ENCODE measurements at places on chromosomes 5 and 9.
A peak's percentile ranks its signal among the peaks of the same experiment; 100 is the strongest.

GRCh38 chr9:127987103-127987614 is 6.4 kb upstream of the EEIG1 start:
- no peak for DNase-seq

DNA sequence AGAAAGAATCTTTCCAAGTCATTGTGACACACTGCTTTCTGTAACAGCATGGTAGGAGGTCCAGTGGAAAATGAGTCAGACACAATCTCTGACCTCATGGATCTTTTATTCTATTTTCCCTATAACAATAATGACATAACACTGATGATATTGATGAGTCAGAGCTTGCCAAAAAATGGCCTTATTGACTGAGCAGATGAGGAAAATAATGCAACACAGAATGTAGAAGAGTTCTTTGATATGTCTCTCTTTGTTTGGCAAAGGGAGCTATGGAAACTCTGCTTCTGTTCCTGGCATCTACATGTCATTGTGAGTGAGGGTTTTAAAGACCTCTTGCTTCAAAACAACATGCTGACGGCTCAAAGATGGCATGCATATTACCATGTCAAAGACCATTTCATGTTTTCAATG is 443.1 kb upstream of the ZNF608 start:
- no peak for DNase-seq

- no peak for DNase-seq
Measured at GRCh38 chr9:129954868-129955550, 88.0 kb downstream of the FNBP1 start.

DNA sequence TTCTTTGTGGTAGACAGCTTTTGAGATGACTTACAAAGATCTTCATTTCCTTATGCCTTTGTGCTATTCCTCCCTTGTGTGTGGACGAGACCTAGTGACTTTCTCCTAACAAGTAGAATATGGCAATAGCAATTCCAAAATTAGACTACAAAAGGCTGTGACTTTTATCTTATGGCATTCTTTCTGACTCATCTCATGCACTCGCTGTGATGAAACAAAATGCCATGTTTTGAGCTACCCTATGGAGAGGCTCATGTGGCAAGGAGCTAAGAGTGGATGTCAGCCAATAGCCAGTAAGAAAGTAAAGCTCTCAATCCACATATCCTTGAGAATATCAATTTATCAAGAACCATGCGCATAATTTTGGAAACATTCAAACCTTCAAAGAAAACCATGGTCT is 380.5 kb upstream of the SMC2 start:
- DNase-seq = no peak

DNA sequence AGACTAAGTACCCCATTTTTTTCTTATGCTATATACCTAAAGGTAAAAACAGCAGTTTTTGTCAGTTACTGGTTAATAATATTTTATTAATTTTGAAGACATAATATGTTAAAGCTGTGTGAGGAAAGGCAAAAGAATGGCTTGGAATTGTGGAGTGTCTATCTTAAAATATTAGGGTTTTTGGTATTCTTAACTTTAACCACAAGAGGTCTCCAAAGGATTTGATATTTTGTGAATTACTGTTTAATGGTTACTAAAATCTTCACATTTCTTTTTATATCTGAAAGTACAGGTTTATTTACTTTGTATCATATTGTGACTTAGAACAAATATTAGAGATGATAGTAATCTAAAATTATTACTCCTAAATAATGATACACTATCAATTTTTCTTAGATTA is 32.0 kb upstream of the DHFR start:
- no peak for DNase-seq

DNA sequence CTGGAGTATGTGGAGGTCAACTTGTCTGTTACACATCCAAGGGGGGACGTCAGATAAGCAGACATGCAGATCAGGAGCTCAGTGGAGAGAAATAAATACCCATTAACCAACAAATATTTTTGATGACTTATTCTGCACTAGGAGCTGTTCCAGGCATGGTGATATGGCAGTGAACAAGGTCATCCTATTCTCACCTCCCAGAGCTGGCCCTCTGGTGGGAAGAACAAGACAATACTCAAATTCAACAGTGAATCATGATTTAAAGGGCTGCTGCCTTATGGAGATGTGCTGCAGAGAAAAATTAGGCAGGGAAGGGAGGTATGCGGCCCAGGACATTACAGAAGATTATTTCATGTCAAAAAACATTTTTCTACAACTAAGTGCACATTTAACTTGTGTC is 36.5 kb downstream of the SYK start:
- DNase-seq = peak; percentile 3

- no peak for DNase-seq
Measured at GRCh38 chr5:78607864-78608263, 40.7 kb downstream of the LHFPL2 start.

GRCh38 chr9:121721770-121722169 is 70.3 kb downstream of the DAB2IP start:
- DNase-seq = no peak

Data from activated CD8-positive, alpha-beta memory T cell treated with anti-CD3 and anti-CD28 coated beads for 24 hours (primary cell).